ENCODE measurements at places on chromosomes 6 and 20. TPM values are rescaled to one million over a fixed set of nuclear protein-coding genes. Genes with fewer than 3 reads are reported as not detected.

GRCh38 chr6:91149956-91150705 lies 563.3 kb upstream of the MAP3K7 start:
- no peak for DNase-seq

DNA sequence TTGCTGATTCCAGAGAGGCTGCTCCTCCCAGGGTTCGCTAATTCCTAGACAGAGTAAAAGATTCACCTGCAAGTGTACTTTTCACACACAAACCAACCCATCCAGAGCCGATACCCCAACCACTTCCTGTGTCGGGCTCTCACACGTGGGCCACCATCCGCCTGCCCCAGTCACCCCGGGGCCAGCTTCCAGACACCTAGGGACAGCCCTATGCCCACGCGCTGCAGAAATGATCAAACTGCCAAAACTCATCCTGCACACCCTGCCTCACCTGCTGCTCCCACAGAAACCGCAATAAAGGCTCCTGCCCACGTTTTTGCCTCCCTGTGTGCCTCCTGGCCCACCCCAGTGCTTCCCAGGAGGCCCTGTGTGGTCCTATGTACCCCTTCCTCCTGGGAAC lies 59.5 kb downstream of the PSMG4 start:
- no peak for DNase-seq

GRCh38 chr6:47306887-47307286 lies 2.8 kb downstream of the TNFRSF21 start:
- DNase-seq, result no peak

DNA sequence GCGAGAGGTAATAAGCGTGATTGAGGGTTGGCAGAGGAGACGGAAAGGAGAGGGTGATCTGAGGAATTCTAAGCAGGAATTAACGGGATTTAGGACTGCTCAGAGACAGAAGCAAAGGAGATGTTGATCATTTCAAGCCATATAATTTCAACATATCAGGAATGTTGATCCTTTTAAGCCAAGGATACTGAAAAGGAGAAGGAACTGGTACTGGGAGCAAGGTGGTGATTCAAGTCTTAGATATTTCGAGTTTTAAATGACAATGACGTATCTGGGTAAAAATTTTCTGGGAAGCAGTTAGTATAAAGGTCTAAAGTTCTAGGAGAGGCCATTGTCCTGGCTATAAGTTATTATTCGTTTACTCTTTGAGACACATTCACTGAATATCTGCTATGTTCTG lies 91.3 kb upstream of the OGFRL1 start:
- DNase-seq, result no peak

DNA sequence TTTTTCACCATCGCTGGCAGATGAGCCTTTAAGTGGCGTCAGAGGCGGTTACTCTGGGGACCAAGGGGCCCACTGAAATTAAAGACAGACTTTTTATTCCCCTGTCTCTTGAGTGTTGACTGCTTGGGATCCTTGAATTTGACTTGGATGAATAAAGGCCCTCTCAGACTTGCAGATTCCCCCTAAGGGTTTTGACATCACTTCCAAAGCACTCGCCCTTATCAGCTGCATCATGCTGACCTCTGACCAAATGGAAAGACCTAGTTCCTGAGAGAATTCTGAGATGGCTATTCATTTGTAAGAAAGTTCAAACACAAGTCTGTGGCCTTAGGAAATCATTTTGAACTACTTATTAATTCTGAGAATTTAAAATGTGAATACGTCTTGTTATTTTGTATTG lies 13.5 kb upstream of the MOXD1 start:
- DNase-seq, result no peak

DNA sequence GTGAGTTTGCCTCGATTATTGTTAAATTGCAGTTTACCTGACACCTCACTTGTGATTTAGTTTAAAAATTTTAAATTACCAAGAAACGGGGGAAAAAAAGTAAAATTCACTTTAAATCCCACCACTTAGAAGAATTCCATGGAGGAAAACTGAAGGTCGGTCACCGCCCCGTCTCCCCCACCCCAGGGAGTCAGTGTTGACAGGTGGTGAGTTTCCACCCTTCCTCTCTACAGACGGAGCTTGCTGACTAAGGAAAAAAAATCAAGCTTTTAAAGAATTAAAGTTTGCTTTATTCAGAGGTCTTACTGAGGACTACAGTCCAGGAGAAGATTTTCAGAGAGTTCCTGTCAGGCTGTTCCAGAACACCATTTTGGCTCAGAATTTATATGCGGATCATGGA lies 42.3 kb downstream of the SLC22A1 start:
- no peak for DNase-seq

Gene ADAT2
- polyA plus RNA-seq, result 2.2 TPM

GRCh38 chr6:154499855-154500589 lies 10.5 kb downstream of the CNKSR3 start:
- no peak for DNase-seq

DNA sequence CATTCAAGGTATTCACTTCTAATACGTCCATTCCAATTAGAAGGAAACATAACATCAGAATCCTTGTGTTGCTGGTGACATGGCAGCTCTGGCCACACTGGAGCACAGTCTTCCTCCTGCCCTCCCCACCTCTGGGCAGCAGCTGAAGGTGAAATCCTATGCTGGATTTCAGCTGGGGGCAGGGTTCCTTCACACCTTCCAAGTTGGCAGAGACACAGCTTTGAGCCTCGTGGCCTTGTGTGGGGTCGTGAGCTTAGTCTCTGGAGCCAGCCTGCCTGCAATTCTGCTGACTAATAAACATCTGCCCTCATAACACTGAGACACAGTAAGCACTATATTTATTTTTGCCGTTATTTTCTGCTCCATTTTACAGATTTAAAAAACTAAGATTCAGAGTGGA lies 218.9 kb upstream of the RIN2 start:
- DNase-seq, result no peak

Gene OR2B2
- polyA plus RNA-seq, result not detected

- no peak for DNase-seq
These were observed 44.5 kb upstream of the OSTM1 start for GRCh38 chr6:108118810-108119768.

GRCh38 chr6:414447-414846 lies 22.9 kb downstream of the IRF4 start:
- no peak for DNase-seq

DNA sequence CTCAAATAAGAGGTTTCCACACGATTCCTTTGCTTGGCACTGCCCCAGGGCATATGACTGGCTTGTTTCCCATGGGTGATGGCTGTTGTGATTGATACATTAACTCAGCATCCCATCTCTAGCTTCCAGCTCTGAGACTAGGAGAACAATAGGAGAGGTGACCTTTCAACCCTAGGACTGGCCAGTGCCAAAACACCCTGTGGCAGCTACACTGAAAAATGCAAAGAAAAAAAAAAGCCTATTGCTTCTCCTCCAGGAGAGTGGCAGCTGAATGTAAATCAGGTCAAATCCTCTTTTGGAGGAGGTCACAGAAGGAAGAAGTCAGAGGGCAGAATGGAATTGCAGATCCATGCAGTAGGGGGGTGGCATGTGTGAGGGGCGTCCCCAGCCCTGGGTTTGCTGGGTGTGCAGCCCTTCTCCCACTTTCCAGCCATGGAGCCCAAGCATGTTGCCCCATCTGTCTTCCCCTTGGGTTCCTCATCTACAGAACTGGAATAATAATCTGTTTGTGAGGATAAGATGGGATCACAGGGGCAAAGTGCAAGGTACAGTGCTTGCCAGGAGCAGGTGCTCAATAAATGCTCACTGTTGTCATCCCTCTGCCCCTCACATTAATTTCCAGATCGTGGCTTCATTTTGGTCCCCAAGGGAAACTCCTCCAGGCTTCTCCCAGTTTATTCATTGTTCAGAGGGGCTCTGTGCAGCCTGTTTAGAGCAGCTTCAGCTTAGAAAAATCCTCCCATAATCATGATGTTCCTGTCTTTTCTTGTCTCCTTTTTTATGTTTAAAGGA lies 245.0 kb upstream of the RIN2 start:
- no peak for DNase-seq

DNA sequence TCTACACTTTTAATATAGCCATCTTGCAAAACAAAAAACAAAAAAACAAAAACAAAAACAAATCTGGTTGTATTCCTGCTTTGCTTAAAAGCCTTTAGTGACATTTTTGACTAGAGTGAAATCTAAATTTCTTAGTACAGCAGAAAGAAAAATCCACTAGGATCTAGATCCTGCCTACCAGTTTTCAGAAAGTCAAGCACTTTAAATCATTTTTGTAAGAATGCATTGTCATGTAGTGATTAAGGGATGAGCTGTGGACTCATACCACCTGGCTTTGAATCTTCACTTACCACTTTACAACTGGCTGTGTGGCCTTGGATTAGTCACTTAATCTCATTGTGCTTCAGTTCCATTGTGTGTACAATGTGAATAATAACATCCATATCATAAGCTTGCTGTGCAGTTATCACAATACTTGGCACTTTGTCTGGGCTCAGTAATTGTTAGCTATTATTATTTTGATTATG lies 4.0 kb downstream of the MKKS start:
- DNase-seq, result no peak

DNA sequence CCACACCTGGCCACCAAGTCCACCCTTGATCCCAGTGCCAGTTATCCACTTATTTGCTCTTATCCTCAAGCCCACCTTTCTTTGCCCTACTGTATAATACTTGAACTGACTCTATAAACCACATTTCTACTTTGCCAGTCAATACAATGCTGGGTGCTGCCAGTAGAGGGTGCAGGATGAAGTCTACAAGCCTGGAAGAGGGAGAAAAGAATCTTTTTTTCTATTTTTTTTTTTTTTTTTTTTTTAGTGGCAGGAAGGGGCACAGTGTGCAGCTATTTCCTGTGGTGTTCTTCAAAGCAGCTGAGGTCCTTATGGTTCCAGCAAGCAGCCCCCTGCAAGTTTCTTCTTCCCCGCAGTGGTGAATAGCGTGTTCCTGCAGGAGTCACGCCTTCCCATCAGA lies 22.2 kb upstream of the GABRR1 start:
- DNase-seq, result no peak

GRCh38 chr6:80339421-80339820 lies 232.9 kb downstream of the BCKDHB start:
- no peak for DNase-seq

DNA sequence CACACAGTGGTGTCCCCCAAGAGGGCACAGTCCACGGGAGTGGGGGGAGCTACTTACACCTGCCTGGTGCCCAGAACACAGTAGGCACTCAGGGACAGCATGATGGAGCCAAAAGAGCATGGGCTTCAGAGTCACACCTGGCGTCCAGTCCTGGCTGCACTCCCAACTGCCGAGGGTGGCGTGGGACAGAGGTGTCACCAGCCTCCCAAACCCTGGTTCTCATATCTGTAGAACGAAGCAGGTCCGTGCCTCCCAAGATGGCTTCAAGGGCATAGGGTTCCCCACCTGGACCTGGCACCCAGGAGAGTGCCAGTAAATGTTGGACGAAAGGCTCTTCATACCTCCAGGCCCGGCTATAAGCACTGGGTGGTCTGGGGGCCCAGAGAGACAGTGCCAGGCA lies 8.9 kb downstream of the HRH3 start:
- DNase-seq, result no peak

- DNase-seq, result no peak
These were observed 46.3 kb downstream of the FAM83B start for GRCh38 chr6:54892831-54893230.

GRCh38 chr20:47059536-47059935 lies 164.9 kb downstream of the EYA2 start:
- no peak for DNase-seq

Gene COL10A1
- polyA plus RNA-seq, result not detected

GRCh38 chr20:37571033-37571432 lies 43.4 kb upstream of the BLCAP start:
- no peak for DNase-seq

DNA sequence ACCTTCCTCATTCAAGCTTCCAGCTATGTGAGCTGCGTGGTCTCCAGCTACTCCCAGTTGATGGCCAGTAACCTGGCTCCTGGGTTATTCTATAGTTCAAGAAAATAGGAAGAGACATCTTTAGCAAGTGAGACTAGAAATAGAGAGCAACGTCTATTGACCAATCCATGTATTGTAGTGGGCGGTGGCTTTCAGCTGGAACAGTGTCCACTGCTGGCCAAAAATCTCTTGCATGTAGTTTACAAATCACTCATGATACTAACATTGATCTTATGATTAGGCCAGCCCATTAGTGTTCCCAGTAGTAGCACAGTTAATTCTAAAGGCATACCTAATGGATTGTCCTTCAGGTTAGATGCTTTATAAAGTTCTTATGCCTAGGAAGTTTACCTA lies 58.9 kb upstream of the SCP2D1 start:
- DNase-seq, result no peak

DNA sequence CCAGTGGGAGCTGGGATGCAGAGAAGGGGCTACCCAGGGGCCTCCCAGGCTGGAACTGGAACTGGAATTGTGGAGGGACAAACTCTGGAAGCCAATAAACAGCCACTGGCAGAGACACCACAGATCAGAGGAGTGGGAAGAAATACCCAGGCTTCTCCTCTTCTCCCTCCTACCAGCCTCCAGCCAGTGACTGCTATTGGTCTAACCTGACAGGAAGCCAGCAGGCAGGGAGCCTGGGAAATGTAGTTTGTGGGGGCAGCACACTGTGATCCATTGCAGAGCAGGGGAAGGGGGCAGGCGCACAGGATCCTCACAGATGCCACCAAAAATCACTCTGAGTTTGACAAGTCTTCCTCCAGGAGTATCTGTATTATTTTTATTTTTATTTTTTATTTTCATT lies 12.1 kb upstream of the MLN start:
- DNase-seq, result no peak

DNA sequence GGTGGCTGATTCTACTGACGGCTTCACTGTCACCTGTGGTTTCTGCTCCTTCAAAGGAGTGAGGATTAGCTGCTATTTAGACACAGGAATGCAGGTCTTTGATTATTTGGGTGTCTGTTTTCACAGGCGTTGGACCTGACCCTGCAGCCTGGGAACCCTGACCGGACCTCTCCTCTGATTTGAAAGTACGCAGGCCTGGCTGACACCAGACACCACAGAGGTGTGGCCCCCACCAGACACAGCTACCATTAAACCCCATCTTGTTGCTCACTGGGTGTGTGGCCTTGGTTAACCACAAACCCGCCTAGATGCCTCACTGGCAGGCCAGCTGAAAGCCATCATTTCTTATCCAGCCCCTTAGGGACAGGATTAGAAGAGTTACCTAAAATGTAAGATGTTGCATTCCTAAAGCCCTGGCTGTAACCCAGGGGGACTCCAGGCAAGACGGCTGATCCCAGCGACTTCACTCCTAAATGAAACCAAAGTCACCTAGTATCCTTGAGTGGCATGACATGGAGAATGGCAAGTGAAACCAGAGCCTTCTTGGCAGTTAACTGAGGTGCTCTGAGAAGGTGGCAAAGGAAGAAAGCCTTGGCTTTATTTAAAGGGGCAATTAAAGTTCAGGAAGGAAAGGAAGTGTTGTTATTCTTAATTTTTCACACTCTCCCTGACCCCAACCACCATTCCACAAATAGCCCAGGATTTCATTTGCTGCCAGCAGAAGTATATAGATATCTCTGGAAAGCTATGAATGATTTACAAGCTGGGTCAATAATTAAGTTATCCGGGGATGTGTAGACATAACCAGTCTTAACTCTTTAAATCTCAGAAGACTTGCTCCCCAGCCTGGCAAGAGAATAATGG lies 169.9 kb downstream of the QRSL1 start:
- DNase-seq, result no peak

Gene DYNLT2
- 0.19 TPM for polyA plus RNA-seq

Gene BFSP1
- not detected for polyA plus RNA-seq

All from CD14-positive monocyte (primary cell).